ENCODE measurements at places on chromosomes 6 and 20.

DNA sequence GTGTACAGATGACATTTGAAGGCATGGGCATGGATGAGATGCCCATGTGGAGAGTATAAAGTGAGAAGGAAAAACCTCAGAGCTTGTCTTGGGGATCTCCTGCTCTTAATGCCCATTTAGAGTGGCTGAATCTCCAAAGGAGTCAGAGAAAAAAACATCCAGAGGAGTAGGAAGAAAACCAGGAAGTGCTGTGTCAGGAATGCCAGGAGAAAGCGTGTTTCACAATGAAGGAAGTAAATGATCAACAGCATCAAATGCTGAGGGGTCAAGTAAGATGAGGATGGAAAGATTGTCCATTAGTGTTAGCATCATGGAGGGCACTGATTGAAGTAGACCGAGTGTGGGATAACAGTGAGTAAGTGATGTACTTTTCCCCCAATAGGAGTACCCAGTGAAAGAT is 56.1 kb downstream of the FIG4 start:
- no peak for DNase-seq

GRCh38 chr6:1941534-1941933 is 303.9 kb downstream of the GMDS start:
- DNase-seq: no peak

DNA sequence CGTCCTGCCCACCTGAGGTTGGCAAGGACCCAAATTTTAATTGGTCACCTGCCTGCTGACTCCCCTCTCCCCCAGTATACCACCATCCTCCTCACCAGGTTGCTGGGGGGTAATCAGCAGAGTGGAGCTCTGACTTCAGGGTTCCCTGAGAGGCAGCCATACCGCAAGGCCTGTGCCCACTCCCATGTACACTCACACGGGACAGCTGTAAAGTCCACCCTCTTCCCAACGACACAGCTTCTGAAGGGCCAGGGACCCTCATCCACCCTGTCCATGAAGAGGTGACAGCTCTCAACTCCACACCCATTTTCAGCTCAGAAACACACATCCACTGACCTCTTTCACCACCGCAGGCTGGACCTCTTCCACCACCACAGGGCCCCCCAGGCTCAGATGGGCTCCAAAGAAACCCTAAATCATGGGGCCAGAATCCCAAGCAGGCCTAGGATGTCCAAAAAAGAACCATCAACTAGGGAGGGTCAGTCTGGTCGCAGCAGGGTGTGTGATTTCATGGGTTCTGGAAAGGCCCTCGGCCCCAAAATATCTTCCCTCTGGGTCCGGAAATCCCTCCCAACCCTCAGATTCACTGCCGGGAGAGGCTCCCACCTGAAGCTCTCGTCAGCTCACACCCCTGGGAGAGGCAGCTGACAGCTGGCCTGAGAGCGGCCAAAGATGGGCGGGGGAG is 30.0 kb downstream of the TFEB start:
- no peak for DNase-seq

- DNase-seq: no peak
Observed at GRCh38 chr6:49003348-49003747, 459.7 kb downstream of the MMUT start.

GRCh38 chr20:22556565-22557056 is 27.8 kb downstream of the FOXA2 start:
- DNase-seq: no peak

GRCh38 chr6:47235421-47235820 is 74.3 kb downstream of the TNFRSF21 start:
- DNase-seq: no peak

DNA sequence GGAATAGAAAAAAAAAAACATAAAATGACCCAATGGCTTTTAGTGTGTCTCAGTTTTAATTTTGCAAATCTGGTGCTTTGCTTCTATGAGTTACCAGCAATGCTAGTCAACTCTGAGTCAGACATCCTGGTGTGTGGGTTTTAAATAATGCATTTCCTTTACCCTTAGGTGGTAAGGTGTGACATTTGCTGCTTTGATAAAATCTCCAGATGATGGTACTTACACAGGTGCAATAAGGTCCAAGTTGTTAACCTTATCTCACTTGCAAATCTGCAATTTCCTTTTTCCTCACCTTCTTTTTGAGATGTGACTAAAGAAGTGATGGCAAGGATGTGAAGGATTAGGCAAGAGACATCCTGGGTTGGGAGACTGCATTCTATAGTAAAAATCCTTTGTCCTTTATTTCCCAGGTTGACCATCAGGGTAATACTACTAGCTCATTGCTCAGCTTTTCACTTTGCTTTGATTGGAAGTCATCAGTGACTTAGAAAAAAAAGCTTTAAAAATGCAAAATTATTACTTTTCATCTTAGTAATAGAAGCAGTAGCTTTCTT is 818.5 kb upstream of the FLRT3 start:
- no peak for DNase-seq

- DNase-seq: no peak
Observed at GRCh38 chr6:93059911-93060310, 359.4 kb downstream of the EPHA7 start.

DNA sequence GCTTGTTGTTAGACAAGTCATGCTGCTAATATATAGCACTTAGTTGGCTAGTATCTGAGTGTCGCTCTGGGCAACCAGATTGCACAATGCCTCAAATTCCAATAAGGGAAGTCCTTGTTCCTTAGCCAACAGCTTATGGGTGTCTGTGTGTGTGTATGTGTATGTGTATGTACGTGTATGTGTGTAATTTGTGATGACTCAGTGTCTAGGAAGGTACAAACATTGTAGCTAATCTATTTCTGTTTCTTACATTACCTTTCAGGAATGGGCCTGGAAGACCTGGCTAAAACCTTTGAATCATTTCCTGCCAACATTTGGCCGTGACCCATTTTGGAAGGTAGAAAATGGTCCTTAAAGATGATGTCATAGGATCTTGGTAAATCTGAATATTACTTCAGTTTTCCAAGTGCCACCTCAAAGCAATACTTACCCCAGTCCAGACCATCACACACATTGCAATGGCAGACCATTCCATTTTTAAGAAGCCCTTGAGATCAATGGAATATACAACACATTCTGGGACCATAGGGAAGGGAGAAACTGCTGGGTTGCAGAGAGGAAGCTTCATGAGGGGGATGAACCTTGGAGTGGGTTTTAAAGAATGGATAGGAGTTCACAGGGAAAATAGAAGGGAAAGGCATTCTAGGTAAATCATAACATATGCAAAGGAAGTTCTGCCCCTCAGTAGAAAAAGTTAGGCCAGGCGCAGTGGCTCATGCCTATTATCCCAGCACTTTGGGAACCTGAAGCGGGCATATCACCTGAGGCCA is 25.1 kb downstream of the NEDD9 start:
- DNase-seq: no peak

- no peak for DNase-seq
Observed at GRCh38 chr6:68652117-68652536, 17.0 kb downstream of the ADGRB3 start.

- no peak for DNase-seq
Observed at GRCh38 chr20:50282592-50283241, 92.1 kb downstream of the CEBPB start.

GRCh38 chr6:119052987-119053386 is 25.5 kb downstream of the FAM184A start:
- no peak for DNase-seq

DNA sequence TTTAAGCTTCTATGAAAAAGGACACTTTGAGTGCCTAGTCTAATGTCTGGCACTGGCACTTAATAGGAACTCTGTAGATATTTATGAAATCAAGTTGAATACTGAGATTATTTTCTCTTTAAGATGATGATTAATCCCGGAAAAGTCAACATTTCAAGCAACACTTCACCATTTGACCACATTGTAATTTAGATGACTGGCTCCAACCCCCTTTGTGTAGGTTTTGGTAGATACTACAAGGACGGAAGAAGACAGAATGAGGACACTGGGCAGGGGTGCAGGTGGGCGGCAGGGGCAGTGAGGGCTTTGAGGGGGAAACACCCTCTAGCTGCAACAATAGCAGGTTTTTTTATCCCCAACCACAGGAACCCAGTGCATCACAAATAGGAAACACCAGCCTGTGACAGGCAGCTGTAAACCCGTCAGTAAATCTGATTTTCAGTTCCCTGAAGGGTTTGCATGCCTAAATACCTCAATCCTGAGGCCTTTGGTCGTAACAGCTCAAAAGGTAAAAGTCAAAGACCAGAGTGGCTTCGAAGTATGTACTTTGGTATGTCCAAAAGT is 4.6 kb downstream of the DTNBP1 start:
- no peak for DNase-seq

DNA sequence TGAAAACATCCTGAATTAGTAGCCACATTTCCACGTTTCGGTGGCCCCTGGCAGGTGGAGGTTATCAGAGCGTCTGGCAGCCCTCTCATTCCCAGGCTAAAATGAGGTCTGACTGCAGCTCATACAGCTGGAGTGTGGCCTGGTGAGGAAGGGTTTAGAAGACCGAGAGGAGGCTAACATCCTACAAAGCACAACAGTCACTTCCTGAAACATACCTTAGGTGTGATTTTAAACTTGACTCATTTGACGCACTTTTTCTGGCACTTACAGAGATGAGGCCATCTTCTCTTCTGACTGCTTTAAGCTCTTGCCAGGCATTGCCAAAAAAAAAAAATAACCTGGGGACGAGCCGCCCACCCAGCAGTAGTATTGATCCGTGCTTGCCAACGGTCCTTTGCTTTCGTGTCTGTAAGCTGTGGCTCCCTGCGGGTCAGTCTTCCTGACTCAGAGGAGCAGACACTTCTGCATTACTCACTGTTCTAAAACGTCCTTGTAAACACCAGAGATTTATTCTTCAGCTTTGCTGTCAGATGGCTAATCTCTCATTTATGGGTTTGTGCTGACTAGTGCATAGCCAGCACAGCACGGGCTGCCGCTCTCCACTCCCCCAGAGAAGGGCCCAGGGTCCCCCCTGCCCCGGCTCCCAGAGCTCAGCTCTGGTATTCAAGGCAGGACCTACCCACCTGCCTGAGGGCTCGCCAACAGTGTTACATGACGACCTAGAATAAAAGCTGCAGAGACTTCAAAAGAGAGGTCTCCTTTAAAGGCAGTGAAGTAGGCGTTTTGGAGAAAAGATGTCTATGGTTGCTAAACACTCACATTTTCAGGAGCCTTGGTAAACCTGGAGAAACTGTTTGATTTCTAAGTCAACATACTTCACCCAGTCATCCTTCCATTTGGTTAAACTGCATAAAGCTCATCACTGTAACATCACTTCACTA is 78.5 kb upstream of the FRMD1 start:
- DNase-seq: no peak

DNA sequence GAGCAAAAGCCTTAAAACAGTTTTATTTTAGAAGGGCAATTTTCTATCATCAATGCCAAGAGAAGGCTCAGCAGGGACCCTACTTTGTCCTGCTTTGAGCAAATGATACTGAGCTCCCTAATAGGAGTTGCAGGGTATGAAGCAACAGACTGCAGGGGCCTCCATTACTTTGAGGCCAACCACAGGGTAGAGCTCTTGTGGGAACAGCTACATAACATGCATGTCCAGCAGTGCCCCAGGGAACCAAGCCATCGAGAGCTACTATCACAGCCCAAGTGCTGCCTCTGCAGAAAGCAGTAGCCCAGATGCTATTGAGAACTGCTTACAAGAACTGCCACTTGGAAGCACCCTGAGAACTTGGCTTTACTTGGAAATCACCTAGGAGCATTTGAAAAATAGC is 222.1 kb downstream of the LAMA2 start:
- DNase-seq: no peak

DNA sequence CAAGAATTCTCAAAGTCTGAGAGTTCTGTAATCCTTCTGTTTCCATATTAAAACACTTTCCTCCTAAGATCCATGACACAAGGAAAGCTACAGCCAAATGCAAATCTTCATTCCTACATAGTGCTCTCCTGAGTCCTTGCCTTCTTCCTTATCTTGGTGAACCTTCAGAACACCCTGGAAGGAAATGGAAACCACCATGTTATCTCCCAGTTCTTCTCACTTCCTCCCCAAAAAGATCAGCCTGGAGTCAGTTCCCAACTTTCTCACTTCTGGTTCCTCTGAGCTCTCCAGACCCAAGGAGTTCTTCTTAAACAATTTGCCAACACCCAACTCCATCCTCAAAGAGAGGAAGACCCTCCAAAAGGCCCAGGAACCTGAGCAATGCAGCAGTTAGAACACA is 193.3 kb upstream of the CCN2 start:
- no peak for DNase-seq

- DNase-seq: no peak
Observed at GRCh38 chr20:36402708-36403107, 96.6 kb downstream of the DLGAP4 start.

All from activated CD8-positive, alpha-beta memory T cell treated with anti-CD3 and anti-CD28 coated beads for 1 hour (primary cell).